ENCODE measurements at places on chromosomes 7 and 10.

DNA sequence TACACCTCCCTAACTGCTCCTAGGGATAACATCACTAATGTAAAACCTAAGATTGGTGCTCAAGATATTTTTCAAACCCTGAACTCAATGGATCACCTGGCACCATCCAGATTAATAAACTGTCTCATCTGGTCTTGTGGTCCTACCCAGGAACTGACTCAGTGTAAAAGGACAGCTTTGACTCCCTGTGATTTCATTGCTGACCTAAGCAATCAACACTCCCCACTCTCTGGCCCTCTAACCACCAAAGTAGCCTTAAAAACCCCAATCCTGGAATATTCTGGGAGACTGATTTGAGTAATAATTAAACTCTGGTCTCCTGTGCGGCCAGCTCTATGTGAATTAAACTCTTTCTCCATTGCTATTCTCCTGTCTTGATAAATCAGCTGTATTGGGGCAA lies 6.2 kb upstream of the USP54 start:
- DNase-seq = no peak

GRCh38 chr7:141685285-141686023 lies 16.5 kb downstream of the DENND11 start:
- DNase-seq = no peak

DNA sequence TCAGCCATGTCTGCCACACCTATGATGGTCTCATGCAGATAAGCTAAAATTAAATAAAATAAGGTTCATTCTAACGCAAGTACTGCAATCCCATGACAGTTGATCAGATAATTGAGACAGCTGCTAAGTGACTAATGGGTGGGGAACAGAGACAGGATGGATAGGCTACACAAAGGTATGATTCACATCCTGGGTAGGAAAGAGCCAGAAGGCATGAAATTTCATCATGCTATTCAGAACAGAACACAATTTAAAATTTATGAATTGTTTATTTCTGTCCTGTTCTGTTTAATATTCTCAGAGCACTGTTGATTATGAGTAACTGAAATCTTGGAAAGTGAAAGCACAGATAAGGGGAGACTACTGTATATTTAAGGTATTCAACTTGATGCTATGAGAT lies 381.8 kb upstream of the SORCS1 start:
- DNase-seq = peak; percentile 1

GRCh38 chr10:125002423-125003145 lies 60.7 kb downstream of the ZRANB1 start:
- no peak for DNase-seq

- DNase-seq = no peak
Observed at GRCh38 chr7:78055001-78055573, 256.5 kb downstream of the PHTF2 start.

DNA sequence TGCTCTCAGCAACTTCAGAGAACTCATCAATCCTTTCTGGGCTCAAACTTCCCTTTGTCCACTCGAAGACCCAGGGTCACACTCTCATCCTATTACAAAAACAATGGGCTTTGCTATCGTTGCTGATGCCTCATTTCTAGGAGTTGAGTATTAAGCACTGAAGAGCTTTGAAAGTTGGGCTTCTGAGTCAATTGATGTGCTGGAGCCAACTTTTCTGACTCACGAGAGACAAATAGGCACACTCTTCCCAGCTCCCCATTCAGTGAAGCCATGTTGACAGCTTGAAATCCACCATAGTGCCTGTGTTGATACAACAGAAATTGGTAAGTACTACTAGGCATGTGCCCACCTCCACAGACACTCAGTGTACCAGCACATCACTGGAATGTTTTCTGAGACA lies 97.5 kb upstream of the PRSS58 start:
- no peak for DNase-seq

DNA sequence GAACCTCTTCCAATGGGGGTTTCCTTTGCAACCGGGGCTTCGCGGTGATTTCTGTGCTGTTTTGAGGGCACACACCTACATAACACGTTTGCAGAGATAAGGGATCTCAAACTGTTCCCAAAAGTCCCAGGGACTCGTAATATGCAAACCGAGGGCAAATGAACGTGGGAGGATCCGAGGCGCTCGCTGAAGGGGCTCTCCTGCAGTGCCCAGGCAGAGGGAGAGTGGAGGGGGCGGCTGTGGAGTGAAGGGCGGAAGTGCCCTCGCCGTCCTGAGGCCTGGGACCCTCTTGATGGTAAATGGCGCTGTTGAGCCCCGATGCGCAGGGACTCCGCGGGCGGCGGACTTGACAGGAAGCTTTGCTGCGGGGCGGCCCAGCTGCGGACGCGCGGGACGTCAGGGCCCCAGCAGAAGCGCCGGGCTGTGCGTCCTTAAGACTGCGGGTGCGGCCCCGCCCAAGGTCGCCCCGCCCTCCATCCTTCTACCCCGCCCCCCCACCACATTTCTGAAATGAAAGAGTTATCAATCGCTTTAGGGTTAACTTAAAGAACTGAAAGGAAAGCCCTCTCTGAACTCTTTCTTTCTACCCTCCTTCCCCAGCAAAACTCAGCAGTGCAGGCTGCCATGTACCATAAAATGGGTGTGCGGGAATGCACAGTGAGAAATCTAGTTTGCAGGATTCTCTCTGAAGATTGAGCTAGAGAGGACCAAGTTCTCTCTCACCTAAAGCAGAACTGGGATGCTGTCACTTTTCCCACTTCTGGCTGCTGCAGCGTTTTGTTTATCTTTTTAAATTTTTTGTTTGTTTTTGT lies 151.8 kb upstream of the YAE1 start:
- DNase-seq = peak; percentile 48

DNA sequence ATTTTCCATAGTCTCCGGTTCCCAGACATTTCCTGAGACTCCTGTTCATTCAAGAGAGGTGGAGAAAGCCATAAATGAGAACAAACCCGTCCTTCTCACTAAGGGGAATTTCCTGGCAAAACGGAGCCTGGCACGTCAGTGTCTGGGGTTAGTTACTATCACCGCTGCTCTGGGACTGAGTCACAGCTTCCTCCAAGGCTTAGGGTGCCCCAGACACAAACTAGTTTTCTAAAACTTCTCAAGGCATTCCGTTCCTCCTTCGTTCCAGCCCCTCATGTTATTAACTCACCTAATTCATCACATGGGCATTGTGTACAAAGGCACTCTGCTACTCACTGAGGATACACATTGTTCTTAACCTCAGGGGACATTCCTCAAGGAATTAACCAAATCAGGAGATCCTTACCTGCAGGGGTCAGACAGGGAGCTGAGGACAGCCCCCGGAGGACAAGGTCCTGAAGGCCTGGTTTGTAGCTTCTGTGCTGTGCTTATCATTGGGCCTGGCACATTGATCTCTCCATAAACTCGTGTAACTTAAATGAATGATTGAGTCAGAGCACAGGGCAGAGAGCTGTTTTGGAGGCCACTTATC lies 103.0 kb upstream of the KLF6 start:
- DNase-seq = peak; percentile 92

DNA sequence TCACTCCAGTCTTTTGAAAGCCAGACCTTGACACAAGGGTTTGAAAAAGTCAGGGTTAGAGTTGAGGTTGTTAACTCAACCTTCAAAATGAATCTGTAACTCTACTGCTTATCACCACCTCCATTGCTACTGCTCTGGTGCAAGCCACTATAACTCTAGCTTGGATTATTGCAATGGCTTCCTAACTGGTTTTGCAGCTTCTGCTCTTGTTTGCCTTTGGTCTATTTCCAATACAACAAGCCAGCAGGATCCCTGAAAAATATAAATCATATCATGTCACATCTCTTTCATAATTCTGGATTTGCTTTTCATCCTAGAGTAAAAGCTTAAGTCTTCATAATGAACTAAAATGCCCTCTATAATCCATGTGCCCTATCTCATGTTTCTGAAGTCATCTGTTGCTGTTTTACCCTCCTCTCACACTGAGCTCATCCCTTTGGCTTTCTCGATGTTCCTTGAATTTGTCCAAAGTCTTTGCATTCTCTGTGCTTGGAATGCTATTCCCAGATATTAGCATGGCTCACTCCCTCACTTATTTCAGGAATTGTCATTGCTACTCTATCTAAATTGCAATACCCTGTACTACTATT lies 10.9 kb downstream of the TAS2R60 start:
- no peak for DNase-seq

GRCh38 chr7:28573059-28573553 lies 160.8 kb downstream of the CREB5 start:
- DNase-seq = no peak

GRCh38 chr10:6838118-6838517 lies 258.0 kb upstream of the PRKCQ start:
- peak; percentile 35 for DNase-seq

DNA sequence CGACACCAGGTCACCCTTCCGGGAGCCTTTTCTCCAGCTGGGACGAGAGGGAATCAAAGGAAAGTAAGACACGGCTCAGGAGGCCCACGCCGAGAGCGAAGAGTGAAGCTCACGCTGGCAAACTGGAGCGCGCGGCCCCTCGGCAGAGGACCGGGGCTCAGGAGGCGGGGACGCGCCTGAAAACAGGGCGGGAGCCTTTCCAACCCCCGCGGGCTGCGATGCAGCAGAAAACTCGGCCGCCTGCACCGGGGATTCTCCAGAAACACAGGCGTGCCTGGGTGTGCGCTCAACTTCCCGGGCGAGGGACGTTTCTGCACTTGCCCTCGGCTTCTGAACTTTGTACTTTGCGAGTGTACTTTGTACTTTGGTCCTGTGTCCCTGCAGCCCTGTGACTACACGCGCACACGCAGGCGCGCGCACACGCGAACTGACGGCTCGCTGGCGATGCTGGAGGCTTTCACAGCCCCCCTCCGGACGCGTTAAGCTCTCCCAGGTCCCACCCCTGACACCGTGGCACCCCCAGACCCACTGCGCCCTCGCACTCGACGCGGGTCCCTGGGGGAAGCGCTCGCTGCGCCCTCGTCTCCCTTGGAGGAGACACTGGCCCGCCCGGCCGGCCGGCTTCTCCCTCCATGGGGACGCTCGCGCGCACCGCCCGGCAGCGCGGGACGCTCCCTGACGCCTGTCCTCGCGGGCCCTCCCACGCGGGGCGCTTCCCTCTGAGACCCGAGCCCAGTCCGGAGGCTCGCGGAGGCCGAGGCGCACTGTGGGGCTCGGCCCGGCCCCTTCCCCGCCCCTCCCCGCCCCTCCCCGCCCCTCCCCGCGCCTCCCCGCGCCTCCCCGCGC lies 588 bp upstream of the PAOX start:
- peak; percentile 92 for DNase-seq

- DNase-seq = no peak
Observed at GRCh38 chr7:132141109-132141508, 435.2 kb downstream of the PLXNA4 start.

DNA sequence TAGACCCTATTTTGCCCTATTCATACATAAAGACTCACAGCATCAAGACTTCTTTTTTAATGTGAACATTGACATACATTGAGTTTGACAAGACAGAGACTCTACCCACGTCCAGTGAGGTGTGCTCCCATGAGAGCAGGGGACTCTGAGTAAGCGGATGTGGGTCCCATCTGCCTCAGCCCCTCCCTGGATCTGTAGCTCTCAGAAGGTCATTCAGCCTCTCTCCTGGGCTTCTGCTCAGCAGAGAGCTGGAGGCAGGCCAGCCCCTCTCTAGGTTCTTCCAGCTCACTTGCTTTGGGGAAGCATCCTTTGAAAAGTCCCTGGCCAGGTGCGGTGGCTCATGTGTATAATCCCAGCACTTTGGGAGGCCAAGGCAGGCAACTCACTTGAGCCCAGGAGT lies 146.9 kb upstream of the ZMIZ1 start:
- DNase-seq = no peak

DNA sequence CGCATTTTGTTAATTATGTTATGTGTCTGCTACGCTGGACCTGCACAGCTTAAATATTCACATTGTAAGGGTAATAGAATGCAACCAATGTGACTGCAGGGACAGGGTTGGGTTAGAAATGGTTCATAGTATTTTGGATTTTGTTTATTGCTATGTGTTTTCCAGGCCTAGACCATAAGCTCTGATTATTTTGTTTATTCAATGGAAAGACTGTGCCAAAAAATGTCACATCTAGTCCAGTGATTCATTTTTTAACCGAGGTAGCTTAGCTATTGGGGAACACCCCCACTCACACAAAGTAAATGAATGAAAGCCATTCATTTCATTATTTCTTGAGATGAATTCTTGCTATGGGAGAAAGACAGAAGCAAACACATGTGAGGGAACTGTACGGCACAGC lies 516.5 kb upstream of the ANKRD30A start:
- no peak for DNase-seq

- peak; percentile 16 for DNase-seq
Observed at GRCh38 chr7:36232971-36233550, 80.0 kb downstream of the EEPD1 start.

GRCh38 chr10:123275136-123275564 lies 120.9 kb downstream of the BUB3 start:
- DNase-seq = no peak

- DNase-seq = no peak
Observed at GRCh38 chr10:4189281-4189680, 404.3 kb upstream of the KLF6 start.

DNA sequence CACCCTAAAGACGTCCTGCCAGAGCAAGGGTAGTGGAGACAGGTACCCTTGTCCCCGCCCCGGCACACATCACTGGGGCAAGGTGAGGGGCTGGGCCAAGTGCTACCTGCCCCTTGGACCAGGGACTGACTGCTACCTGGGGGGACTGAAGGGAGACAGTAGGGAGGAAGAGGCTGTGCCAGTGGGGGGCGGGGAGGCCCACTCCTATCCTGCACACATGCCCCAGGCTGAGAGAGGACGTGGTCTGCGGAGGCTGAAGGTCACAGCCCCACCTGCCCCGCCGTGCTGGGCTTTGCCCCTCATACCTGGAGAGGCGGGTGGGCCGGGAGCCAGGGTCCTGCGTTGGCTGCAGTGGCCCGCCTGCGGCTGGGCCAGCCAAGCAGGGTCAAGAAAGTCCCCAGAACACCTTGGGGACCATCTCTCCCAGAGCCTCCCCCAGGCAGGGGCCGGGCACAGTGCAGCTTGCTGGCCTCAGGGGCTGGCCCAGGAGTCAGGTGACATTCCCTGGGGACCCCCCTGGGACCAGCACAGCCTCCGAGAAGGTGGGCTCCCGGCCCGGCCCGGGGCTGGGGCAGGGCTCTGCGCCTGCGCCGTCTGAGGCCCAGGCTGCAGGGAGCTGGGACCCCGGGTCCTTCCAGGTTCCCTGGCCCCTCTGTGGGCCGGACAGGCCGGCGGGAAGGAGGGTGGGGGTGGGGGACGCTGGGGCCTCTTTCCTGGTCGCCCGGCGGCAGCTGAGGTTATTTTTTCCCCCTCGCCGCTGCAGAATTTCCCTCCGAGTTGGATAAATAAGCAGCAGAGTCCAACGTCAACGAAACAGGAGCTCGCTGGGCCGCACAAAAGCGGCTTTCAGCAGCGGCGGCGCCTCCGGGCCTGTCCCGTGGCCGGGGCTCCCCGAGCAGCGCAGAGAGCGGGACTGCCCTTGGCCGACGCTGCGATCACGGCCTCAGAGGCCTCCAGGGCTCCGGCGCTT lies 9.8 kb upstream of the FZD9 start:
- peak; percentile 45 for DNase-seq

- no peak for DNase-seq
Observed at GRCh38 chr7:16630654-16631053, 14.9 kb downstream of the ANKMY2 start.
